ENCODE measurements at places on chromosomes 16 and 17. TPM values are rescaled to one million over a fixed set of nuclear protein-coding genes. Genes with fewer than 3 reads are reported as not detected.

- no peaks in the 10 kb centered on the region for H3K27me3 ChIP-seq
- H3K4me1 ChIP-seq, result no peaks in the 10 kb centered on the region
- H3K27ac ChIP-seq, result peak overlapping the region; percentile 71
- H3K4me3 ChIP-seq, result no peak overlapping the region
- H3K36me3 ChIP-seq, result no peaks in the 10 kb centered on the region
These were observed 14.2 kb downstream of the SNX20 start for GRCh38 chr16:50666658-50667496.

DNA sequence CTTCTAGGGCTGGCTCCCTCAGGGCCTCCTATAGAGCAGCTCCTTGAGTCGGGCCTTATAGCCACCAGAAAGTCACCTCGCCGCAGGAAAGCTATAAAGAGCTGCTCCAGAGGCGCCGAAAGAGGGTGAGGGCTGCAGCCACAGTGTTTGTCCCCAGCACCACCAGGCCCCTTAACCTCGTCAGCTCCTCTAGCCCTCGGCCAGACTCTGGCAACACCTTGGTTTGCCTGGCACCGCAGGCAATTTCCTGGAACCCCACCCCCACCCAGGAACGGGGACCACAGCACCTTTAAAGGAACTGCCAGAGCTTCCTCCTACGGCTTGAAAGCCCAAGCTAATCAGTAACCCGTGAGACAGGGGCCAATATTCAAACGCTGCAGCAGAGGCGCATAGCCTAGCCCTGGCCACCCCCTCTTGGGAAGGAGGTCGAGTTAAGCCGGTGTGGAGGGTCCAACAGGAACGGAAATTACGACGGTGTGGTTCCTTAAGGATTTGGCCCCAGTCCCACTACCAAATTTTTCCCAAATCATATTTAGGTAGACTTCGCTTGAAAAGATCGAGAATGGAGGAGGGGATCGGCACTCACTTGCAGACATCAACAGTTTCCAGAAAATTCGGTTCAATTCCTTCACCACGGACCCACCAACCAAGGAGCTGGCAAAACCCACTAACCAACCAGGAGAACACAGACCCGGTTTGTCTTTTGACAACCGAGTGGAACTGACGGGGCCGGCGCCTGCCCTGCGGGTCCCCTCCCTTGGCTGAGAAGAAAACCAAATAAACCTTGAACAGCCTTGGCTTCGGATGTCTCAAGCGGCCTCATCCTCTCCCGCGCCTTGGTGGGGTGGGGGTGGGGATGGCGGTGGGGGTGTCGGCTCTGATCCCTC is 3.0 kb downstream of the HOXB6 start:
- H3K27ac ChIP-seq, result no peak overlapping the region
- no peak for DNase-seq
- H3K27me3 ChIP-seq, result peaks cover 91% of the 10 kb centered on the region
- H3K4me3 ChIP-seq, result peak overlapping the region; percentile 23
- no peaks in the 10 kb centered on the region for H3K36me3 ChIP-seq
- H3K4me1 ChIP-seq, result peaks cover 5% of the 10 kb centered on the region

DNA sequence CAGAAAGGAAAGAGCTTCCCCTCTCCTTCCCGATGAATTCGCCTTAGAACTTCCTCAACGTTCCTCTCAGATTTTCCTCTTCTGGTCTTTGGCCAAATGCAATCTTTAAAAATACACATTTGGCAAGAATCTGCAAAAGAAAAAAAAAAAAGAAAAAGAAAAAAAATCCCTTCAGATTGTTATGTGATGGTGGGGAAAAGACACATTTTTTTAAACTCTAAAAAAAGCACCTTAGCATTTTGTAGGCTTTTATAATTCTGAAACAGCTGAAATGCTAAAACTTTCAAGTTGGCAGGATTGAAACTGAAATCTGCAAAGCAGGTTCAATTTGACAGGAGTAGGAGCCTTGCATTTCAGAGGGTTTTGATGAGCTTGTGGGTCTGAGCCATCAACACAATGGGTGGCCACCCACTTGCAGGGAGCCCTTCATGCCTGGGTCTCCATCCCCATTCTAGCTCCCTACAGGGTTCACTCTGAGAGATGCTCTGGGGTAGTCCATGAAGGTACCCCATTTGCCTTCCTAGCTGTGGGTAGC is 33.1 kb downstream of the CACNG3 start:
- no peak overlapping the region for H3K27ac ChIP-seq
- H3K4me1 ChIP-seq, result peaks cover 9% of the 10 kb centered on the region
- no peak overlapping the region for H3K4me3 ChIP-seq
- peaks cover 31% of the 10 kb centered on the region for H3K27me3 ChIP-seq
- no peak for DNase-seq
- H3K36me3 ChIP-seq, result peaks cover 2% of the 10 kb centered on the region

The OR4D1 gene
- total RNA-seq, result not detected

The PRDM7 gene
- not detected for total RNA-seq

The TBX4 gene
- not detected for total RNA-seq

The CCDC144A gene
- total RNA-seq, result 7.2 TPM

Measured in MCF 10A (cell line).